ENCODE measurements at places on chromosomes 5 and 9.

DNA sequence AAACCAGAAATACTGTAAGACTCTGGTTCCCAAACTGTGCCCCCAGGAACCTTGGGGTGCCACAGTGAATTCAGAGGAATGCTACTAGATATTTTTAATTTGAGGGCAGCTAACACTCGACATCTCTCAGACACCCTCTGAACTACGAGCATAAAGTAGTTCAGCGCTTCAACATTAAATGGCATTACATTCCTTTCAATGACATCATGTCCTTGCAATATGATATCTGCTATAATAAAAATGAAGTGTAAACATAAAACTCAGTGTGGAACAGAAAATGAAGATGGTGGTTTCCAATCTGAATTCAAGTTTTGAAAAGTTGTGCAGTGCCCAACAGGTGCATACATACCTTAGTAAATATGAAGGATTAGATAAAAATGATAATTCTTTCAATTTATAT is 116.1 kb downstream of the LPAR1 start:
- DNase-seq = no peak

DNA sequence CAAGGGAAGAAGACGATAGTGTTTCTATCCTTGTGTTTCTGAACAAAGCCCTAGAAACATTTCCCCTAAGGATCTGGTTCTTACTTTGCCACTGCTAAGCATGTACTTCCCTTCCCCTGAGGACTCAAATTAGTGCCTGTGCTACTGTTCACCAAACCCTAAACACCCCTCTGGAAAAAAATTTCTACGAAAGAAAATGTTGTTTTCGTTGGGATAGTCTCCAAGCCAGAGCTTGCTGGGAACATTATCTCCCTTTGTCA is 294.6 kb downstream of the BNC2 start:
- DNase-seq = no peak

DNA sequence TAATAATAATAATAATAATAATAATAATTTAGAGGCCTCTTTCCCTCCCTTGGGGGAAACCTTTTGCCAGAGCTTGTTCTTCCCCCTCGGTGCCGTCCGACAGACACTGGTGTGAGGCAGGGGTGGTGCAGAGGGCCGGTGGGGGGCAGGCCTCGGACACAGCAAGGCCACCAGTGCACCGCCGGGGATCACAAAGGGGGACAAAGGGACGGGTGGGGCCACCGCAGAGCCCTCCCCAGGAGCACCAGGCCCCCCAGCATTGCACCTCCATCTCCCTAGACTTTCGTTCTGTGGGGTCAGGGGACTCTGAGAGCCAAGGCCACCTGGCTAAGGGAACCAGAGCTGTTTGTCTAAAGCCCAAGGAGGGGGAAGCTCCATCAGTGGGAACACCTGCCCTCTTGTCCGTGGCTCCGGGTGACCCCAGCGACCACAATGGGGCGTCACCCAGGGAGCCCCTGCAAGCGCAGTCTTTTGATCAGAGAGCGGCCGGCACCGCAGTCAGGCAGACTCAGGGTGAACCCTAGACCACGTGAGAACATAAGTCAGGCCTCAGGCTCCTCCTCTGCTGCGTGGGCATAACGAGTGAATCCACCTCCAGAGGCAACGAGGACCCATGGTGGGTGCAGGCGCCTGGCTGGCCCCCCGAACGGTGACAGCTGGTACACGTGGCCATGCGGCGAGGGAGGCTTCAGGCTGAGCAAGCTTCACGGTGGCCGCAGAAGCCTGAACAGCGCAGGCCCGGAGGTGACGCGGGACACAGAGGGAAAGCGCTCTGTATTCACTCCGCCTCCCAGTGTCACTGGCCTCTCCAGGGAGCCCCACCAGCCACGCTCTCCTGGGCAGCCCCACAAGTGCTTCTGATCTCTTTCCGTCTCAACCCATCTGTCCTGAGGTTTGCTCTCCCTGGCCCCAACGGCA is 12.0 kb upstream of the QSOX2 start:
- no peak for DNase-seq

GRCh38 chr5:152686931-152687330 is 281.9 kb upstream of the NMUR2 start:
- no peak for DNase-seq

DNA sequence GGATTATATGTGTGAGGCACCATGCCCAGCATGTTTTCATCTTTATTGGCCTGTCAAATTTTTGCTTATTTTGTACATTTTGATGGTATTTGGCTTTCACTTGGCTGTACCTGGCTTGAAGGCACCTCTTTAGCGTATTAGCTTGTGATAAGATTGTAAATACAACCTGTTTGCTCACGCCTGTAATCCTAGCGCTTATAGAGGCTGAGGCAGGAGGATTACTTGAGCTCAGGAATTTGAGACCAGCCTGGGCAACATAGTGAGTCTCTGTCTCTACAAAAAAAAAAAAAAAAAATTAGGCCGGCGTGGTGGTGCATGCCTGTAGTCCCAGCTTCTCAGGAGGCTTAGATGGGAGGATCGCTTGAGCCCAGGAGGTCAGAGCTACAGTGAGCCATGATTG is 11.3 kb downstream of the SEC24A start:
- DNase-seq = no peak

GRCh38 chr9:124694414-124695279 is 76.5 kb downstream of the NR6A1 start:
- DNase-seq = no peak

- no peak for DNase-seq
Observed at GRCh38 chr5:168875832-168876231, 296.7 kb upstream of the PANK3 start.

GRCh38 chr5:172669386-172670004 is 28.4 kb downstream of the NEURL1B start:
- DNase-seq = no peak

GRCh38 chr5:93924628-93925027 is 183.2 kb upstream of the POU5F2 start:
- no peak for DNase-seq

DNA sequence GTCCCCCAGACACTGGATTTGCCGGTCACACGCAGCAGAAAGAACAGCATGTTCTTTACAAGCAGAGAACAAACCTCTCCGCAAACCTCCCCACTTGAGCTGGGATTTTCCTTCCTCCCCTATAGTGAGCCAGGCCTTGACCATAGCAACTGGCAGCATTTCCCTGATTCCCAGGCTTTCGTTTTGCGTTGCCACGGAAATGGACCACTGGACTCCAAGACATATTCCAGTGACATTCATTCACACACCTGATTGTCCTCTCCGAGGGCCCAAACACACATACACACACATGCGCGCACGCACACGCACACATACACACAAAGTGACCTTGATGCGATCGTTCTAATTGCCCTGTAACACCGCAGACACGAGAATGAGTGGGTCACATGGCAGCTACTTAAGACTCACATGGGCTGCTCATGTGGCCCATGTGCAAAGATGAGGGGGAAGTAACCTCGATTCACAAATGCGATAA is 80.9 kb upstream of the CPEB4 start:
- no peak for DNase-seq

GRCh38 chr9:79387101-79387835 is 184.5 kb upstream of the TLE4 start:
- no peak for DNase-seq

DNA sequence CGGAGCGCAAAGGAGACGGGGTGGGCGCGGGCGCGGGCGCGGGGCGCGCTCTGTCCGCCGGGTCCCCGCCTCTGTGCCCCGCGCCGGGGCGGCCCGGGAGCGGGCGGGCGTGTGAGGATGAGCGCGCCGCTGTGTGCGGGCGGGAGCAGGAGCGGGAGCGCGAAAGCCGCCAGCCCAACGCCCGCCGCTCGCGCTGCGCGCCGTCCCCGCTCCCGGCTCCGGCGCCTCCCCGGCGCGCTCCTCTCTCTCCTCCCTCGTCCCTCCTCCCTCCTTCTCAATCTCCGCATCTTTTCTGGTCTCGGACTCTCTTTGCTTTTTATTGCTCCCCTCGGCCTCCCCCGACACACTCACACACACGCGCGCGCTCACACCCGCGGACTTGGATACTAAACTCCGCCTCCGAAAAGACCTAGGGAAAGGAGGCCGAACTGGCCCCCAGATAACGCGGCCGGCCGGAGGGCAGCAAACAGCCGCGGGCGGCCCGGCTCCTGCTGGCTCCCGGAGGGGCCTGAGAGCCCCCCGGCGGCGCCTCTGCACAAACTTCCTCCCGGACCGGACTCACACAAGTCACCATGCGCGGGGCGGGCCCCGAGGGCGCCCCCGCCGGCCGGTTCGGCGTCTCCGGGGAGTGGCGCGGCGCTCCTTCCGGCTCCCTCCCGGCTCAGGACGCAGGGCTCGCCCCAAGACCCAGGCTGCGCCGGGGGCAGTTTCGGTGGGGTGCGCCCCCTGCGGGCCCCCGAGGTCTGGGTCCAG is at the start of gene FIBCD1:
TSS of gene FIBCD1 (minus strand) at position 596 of the 753 bp plus-strand sequence. CDS start 640 bp downstream, outside the sequence.
- DNase-seq = no peak

DNA sequence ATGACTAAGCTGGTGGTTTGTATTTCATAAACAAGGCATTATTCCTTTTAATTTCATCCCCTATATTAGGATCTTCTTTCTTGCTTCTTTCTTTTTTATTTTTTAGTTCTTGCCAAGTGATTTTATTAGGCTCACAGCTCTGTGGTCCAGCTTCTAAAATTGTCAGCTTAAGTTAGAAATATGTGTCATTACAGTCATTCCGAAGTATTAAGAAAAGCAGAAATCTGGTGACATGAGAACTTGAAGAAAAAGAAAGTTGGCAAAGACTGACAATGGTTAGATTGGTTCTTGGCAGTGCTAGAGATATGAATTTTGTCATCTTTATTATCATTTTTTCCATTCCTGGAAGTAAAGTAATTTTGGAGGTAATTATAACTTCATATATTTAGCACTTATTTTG is 166.5 kb upstream of the PRR16 start:
- no peak for DNase-seq

DNA sequence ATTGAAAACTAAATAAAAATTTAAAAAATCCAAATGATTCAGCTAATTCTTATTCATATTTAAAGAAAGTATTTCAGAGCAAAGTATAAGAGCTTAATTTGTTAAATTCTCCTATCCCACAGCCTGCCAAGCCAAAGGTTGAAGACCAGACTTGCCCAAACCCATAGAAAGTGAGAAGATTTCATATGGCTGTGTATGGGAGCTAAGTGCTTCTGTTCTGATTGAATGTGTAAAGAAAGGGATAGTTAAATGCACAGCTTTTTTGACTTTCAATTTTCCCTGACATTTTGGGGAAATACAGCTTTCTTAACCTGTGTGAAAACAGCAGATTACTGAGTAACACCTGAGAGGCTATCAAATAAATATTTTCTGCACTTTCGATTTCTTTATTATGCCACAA is 125.0 kb upstream of the MTAP start:
- no peak for DNase-seq

GRCh38 chr9:9730174-9730573 is 882.6 kb downstream of the PTPRD start:
- no peak for DNase-seq

GRCh38 chr5:5792106-5792505 is 369.6 kb downstream of the ICE1 start:
- no peak for DNase-seq

- no peak for DNase-seq
Observed at GRCh38 chr9:106893088-106893487, 30.1 kb downstream of the ZNF462 start.

DNA sequence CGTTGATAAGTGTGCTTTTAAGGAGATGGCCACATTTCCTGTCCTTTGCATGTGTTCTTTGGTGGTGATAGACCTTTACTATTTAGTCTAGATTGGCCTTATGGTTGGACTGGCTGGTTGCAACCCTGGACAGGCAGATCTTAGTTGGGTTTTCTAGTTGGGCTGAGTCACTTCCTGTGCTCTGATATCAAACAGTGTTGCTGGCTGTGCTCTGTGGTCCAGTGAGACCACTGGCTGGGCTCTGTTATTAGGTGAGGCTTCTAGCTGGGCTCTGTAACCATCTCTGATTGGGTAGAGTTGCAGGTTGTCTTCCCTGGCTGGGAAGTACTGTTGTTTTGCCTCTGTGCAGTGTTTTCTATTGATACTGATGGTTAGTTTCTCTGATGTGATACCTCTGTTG is 432.5 kb downstream of the LRRC70 start:
- DNase-seq = no peak

DNA sequence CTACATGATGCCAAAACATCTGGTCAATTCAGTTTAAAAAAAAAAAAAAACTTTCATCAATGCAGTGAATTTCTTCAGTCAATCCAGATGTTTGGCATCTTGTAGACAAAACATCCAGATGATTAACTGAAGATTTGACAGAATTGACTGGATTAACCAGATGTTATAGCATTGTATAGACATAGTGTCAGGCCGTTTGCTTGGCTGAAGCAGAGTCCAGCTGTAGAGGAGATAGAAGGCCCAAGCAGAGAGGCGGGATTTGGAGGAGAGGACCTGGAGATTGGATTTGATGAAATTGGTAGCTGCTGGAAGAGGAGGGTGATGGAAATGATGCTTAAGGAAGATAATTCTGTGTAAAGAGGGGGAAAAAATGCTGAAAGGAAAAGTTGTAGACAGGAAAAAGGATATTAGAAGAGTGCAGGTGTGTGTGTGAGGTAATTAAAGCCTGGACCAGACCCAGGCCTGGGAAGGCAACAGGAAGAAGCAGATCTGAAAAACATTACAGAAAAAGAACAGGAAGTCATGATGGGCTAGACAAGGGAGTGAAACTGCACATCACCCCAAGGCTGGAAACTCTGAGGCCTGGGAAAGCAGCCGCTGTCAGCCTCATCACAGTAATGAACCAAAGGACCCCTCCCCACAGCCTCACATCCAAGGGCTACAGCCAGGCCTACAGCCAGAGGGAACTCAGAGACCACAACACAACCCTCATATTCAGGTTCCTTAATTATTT is 258.3 kb downstream of the CWC27 start:
- no peak for DNase-seq

GRCh38 chr9:135083241-135083810 is 4.1 kb upstream of the OLFM1 start:
- no peak for DNase-seq

- DNase-seq = no peak
Observed at GRCh38 chr5:95923918-95924544, 37.6 kb downstream of the ELL2 start.

Measured in NCI-H2081 treated with DMSO at 0.1 percent for 48 hours (cell line).